Smooth muscle cell of the brain vasculature (primary cell): ENCODE measurements at places on chromosomes 1 and 21.

- no peak for DNase-seq
Measured at GRCh38 chr1:19613171-19613703, 30.9 kb upstream of the NBL1 start.

DNA sequence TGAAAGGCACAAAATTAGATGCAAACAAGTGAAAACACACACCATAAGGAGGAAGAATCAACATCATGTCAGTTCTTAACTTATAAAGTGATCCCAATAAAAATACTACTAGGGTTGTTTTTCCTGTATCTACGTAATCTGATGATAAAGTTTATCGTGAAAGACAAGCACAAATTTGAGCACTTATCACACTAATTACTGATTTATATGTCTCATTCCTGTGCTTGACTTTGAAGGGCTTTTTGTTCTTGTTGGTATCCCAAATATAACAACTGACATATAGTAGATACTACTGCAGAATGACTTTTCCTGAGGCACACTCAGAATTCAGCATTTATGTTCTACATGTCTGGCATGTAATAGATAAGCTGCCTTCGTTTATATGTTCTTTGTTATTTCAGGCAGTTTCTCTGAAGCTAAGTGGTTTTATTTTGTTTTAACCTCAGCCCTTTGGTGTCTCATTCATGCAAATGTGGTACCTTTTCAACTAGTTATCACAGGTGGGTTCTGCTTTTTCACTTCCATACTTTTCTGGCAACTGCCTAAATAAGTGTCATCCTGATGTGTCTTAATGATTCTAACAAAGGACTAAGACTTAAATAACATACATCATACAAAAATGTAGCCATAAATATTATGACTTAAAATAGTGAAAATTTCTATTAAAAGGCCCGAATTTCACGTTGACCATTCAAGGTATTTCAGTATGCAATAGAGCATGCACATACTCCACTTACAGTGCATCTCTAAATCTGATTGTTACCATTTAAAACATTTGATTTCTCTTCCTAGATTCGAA lies 73.2 kb downstream of the LRRC8C start:
- DNase-seq = no peak

DNA sequence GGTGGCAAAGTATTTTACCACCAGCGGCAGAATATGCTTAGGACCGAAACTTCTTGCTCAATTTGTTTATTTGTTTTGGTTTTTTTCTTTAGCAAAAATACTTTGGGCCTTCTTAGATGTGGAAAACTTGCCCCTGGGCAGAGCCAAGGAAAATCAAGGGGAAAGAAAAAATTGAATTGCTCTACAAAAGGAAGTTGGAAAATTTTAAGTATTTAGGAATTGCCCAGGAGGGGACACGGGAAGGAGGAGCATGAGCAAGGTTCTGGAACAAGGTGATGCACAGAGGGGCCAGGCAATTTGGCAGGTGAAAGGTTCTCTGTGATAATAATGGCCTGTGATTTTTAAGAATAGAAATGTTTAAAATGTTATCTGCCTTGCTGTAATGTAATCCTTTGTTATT lies 28.6 kb downstream of the SGIP1 start:
- DNase-seq = no peak

- DNase-seq = no peak
Measured at GRCh38 chr1:208024406-208024805, 113.5 kb upstream of the CD34 start.

DNA sequence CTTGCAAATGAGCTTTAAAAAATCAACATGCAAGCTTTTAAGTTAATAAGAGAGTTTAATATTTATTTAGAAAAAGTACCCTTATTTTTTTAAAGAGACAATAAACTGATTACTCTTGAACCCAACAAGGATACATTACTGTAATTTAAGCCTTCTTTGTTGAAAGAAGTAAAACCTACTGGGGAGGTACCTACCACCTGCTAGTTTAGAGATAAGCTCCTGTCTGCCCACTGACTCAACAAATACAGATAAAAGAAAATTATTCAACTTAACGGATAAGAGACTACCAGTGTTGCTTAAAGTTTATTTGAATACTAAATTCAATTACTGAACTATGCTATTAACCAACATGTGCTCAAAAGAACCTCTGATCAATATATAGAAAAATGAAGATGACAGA lies 23.1 kb downstream of the USP24 start:
- DNase-seq = no peak

- DNase-seq = no peak
Measured at GRCh38 chr1:109272831-109273547, 10.0 kb downstream of the PSRC1 start.

GRCh38 chr1:109113590-109114341 lies at the start of gene ELAPOR1:
Gene ELAPOR1 (plus strand): TSS chr1:109114115. CDS start chr1:109114184, 69 bp downstream.
- no peak for DNase-seq

DNA sequence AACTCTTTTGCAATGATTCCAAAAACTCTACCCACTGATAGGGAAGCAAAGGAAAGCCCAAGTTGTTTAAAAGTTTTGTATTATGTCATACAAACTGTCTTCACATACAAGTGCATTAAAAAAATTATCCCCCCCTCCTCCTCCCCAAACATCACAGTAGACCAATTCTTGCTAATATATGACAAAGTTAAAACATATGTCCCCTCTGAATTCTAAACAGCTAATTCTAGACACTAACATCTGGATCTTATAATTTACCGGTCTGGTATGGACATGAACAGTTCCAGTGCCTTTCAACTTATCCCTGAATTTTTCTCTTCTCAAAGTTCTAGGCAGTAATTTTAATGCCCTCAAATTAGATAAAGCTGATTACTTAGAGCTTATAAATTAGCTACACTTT lies 13.4 kb downstream of the RIT1 start:
- no peak for DNase-seq

GRCh38 chr1:33334081-33334552 lies 13.2 kb upstream of the A3GALT2 start:
- DNase-seq = no peak

DNA sequence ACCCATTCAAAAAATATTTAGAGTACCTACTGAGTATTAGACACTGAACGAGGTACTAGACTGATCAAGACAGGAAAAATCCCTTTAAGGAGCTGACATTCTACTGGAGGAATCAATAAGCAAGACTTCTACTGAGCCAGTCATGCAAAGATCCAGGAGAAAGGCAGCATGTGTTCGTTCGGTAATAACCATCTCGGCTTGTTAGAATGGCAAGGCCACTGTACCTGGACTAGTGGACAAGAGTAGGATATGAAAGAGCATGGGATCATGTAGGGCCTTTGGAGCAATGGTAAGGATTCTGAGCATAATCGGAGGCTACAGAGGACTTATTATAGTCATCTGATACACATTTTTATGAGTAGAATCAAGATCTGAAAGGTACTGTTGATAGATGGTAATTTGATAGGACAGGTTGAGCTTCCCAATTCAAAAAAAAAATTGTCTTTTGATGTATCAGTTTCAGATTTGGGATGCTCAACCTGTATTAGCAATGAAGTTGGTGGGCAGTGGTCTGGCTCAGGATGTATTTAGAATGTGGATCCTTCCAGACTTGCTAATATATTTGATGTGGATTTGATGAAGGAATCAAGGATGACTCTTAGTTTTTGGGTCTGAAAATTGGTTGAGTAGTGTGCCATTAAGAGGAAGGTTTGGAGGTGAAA lies 2.3 kb downstream of the COX20 start:
- no peak for DNase-seq

GRCh38 chr1:202293569-202293968 lies 48.2 kb downstream of the UBE2T start:
- no peak for DNase-seq

DNA sequence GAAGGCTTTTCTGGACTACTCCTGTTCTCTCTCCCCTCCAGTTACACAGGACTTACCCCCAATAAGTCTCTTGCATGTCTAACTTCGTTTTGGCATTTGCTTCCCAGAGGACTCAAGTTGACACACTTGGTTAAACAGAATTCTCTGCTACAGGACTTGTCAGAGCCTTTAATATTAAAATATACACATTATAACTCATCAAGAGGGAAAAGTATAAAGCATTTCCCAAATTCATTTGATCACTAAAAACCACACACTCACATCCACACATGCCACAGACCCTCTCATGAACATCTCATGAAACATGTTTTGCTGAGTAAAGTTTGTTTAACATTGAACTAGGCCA lies 8.7 kb upstream of the CAPN2 start:
- no peak for DNase-seq

GRCh38 chr1:15345705-15346345 lies 63.9 kb upstream of the EFHD2 start:
- DNase-seq = no peak

- no peak for DNase-seq
Measured at GRCh38 chr21:35035116-35035515, 14.0 kb downstream of the RUNX1 start.

- DNase-seq = no peak
Measured at GRCh38 chr1:220378571-220379302, 106.5 kb upstream of the RAB3GAP2 start.

DNA sequence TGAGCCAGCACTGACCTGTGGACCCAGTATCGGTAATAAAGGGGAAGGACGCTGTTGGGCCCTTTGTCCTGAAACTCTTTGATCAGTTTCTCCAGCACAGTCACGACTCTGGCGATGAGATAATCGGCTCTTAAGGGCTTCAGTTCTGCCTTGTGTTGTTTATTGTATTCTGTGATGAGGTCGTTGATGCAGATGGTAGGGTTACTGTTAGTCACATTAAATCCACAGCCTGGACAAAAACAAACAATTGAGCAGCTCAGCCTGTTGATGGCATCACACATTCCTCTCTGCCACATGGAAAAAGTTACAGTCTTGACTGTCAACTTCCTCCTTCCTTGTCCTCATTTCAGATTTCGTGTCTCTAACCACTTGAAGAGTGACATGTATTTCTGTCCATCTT lies 57.6 kb downstream of the SIM2 start:
- DNase-seq = no peak

DNA sequence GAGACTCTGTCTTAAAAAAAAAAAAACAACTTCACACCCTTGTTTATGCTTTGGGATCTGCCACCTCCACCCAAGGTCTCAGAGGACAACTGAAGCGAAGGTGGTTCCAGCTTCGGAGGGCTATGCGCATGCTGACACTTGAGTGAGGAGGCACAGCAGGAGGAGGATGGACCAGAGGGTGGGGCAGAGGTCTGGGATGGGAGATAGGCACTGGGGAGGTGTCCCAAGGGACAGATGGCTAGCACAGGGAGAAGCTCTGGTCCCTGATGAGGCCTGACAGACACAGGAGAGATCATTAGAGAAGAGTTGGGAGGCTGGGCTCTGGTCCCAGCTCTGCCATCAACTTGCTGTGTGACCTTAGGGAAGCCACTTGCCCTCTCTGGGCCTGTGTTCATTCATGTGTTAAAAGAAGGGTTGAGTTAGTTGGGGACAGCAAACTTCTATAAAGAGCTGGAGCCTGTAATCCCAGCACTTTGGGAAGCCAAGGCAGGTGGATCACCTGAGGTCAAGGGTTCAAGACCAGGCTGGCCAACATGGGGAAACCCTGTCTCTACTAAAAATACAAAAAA lies 16.8 kb downstream of the E2F2 start:
- no peak for DNase-seq

GRCh38 chr1:108208724-108209446 lies 8.7 kb upstream of the SLC25A24 start:
- DNase-seq = no peak

DNA sequence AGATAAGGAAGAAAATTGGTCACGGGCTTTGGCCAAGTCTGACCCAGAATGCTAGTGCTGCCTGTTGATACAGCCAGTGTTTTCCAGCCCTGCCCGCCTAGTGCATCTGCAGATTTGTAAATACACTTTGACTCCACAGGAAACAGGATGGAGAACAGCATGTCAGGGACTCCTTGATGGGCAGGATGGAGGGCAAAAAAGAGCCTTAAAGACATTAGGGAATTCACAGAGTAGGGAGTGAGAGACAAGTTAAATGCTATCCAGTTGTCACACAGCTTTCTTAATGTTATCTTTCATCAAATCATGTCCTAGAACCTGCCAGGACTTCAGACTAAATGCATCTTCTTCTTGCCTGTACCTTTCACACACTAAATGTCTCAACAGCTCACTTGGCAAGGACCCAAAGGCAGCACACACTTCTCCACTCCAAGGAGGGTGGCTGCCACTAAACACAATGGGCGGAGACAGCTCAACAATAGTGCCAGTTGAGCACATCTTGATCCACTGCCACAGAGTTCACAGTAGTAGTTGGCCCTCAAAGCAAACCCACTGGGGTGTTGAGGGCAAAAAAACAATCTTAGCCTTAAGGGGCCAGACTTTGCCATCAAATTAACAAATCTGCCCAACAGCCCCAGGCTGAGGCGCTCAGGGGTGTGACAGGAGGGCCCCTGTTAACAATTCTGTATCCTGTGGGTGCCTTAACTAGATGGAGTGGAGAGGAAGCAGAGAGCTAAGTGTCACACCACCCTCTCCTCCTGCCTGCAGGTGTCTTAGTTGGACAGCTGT lies 2.7 kb downstream of the HIVEP3 start:
- DNase-seq = no peak

DNA sequence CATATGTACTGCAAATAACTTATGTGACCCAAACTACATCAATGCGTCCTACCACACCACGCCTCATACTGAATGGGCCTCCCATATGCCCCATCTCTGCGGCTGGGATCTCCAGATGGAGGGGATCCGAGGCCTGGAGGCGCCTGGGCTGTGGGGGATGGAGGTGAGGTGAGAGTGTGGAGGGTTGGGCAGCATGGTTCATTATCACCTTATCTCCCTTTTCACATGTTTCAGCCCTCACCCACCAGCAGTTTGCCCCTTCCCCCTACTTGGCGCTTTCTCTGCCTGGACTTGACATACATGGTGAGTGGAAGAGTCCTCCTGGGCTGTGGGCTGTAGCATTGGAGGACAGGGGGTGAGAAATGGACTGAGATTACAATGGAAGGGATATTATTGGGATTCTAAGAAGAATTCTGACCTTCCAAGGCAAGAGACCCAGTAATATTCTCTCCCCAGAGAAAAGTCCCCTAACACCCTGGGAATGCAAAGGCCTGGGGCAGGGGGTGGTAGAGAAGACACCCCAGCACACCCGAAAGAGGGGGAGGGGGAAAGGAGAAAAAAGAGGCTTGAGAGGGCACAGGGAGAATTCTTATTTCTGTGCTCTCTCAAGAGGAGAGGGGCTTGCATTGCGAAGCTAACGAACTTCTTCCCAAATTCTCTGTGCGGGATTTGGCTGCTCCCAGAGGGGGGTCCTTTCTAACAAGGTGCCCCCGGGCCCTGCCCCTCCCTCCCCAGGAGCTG lies 61.4 kb downstream of the MEF2D start:
- no peak for DNase-seq
